Fibroblast of mammary gland (primary cell): ENCODE measurements at places on chromosomes 4 and X.

GRCh38 chr4:53128706-53129357 is 237.0 kb downstream of the SCFD2 start:
- DNase-seq, result peak; percentile 51

DNA sequence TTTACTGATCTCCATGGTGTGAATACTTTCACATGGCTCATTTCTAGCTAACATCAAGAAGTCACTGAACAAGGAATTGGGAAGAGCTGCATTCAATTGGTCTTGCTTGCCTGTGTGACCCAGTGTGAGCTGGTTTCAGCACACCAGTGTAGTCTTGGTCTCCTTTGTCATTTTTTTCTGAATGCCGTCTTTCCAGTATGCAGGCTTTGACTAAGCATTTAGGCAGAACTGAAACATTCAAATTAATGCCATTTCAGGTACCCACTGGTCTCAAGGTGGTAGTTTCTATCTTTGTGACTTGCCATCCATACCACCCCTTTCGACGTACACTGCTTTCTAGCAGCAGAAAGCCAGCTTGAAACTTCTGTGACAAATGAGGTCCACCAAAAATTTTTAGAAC is 550.5 kb upstream of the BOD1L1 start:
- no peak for DNase-seq

DNA sequence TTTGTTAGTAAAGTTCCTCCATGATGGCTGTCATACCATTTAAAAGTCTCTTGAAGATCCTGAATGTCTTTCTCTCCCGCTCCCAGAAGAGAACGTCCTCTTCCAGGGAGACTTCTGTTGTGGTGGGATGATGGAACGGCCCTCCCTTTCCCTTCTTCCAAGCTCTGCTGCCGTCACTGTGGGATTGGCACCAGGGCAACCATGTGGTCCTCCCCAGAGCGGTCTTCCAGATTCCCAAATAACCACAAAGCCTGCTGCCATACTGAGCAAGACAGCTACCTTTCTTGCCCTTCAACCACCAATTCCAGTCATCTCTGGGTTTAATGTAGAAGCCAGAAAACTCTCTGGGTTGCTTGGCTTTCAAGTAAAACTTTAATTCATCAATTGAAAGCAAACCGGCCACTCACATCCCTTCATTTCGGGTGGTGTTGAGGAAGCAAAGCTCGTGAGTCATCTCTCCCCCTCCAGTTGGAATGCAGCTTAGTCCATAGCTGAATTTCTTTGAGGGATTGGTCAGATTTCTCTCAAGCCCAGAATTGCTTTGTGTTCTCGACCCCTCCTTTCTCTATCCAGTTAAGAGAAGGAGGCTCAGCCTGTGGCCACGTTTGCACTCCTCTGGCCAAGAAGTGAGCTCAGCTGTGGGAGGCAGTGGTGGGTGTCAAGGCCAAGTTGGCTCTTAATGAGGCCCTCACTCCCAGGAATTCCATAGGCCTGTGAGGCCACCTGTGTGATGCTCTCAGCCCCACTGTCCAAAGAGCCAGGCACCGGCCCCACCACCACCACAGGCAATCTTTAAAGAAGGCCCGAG is 36.9 kb downstream of the FHDC1 start:
- peak; percentile 93 for DNase-seq

- DNase-seq, result no peak
Measured at GRCh38 chr4:47468706-47469365, 5.3 kb upstream of the COMMD8 start.

DNA sequence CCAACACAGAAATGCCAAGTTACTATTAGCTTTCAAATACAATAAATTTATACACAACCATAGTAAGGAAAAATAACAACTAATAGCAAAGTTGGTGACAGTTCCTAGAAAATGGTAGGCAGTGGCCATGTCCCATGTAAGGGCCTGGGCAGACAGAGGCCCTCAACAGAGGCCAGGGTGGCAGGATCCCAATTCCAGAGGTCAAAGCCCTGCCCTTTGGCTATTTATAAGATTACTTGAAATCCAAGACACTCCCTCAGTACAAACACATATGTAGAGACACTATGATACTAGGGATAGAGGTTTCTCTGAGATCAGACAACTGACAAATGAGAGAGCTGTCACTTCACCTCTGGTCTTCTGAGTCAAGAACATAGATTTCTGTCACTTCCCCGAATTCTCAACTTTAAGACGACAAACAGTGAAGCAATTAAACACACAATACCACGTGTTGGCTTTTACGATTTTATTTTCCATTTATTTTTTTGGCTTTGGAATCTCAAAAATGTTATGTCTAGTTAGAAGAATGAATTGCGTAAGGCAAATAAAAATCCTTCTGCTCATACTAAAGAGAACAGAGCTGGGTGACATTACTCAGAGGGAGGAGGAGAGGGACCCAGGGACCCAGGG is 16.3 kb upstream of the MAOB start:
- DNase-seq, result no peak

- DNase-seq, result no peak
Measured at GRCh38 chrX:153030801-153031200, 25.5 kb upstream of the PNMA3 start.
